ENCODE measurements at places on chromosomes 1 and 21. TPM values are rescaled to one million over a fixed set of nuclear protein-coding genes. Genes with fewer than 3 reads are reported as not detected.

GRCh38 chr1:201304126-201304525 lies 20.8 kb downstream of the PKP1 start:
- H3K4me3 ChIP-seq, result no peak overlapping the region
- H3K27ac ChIP-seq, result no peak overlapping the region
- no peaks in the 10 kb centered on the region for H3K36me3 ChIP-seq
- H3K27me3 ChIP-seq, result peaks cover 11% of the 10 kb centered on the region
- DNase-seq, result no peak

DNA sequence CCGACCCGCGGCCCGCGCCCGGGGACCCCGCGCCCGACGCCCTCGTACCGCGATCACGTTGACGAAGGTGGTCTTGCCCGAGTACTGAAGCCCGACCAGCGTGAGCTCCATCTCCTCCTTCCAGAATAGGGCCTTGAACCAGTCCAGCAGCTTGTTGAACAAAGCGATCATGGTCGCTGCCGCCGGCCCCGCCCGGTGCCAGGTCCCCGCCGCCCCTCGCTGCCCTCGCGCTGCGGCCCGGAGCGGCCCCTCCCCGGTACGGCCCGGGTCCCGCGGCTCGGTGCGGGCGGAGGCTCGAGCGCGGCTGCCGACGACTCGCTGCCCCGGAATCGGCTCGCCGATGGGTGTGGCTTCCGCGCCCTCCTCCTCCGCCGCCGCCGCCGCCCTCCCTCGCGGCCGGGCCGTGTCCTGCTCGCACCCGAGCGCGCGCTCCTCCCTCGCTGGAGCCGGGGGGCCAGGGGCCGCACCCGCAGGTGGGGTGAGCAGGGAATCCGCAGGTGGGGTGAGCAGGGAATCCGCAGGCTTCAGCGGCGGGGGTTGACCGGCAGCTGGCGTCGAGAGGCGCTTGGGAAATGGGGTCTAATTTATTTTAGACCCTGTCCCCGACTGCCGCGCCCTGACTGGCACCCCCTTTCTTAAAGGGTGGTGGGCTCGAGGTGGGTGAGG lies at the start of gene ARL8A:
Gene ARL8A (minus strand): TSS at position 336 of the 666 bp plus-strand sequence. CDS start 165 bp downstream, at position 171.
- peak within 1 kb of the TSS; percentile 89 for H3K4me3 ChIP-seq
- no peaks in the 10 kb centered on the region for H3K4me1 ChIP-seq
- H3K27me3 ChIP-seq, result no peaks in the 10 kb centered on the region
- DNase-seq, result peak; percentile 82

GRCh38 chr21:15034126-15034853 lies 30.5 kb downstream of the NRIP1 start:
- DNase-seq, result no peak
- H3K27ac ChIP-seq, result no peak overlapping the region
- H3K27me3 ChIP-seq, result no peaks in the 10 kb centered on the region
- peaks cover 20% of the 10 kb centered on the region for H3K4me1 ChIP-seq
- H3K36me3 ChIP-seq, result no peaks in the 10 kb centered on the region
- no peak overlapping the region for H3K4me3 ChIP-seq

DNA sequence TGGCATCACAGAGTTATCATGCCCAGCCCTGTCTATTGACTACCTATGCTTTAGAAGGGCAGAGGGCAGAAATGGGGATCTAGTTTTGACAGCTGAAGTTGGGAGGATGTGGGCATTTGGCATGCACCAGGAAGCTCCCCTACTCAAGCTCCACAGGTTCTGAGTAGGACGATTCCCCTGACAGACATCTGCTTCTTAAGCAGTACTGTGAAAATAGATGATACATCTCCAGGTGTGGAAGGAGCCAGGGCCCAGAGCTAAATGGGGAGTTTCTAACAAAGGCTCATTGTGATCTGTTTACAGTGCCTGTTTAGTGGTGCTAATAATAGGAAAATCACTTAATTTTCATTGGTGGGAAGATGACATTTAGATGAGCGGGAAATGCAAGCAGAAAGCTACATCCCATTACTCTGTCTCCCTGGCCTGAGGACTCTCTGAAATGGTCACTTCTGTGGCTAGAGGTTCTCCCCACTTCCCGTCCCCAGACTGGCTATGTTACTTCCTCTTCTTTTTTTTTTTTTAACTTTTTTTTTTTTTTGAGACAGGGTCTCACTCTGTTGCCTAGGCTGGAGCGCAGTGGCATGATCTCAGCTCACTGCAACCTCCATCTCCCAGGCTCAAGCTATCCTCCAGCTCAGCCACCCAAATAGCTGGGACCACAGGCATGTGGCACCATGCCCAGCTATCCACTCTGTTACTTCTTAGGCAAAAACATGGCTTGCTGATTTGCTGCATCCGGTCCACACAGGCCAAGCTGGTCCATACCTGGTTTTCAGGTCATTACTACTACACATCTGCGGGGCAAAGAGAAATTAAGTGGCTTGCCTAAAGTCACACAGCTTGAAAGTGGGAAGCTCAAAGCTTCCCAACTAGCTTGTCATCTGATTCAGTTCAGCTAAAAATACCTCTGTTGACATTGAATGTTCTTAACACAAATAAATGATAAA lies 23.2 kb upstream of the CNIH3 start:
- H3K36me3 ChIP-seq, result no peaks in the 10 kb centered on the region
- no peaks in the 10 kb centered on the region for H3K27me3 ChIP-seq
- H3K27ac ChIP-seq, result no peak overlapping the region
- H3K4me3 ChIP-seq, result no peak overlapping the region

GRCh38 chr1:230251644-230252191 lies 174.4 kb downstream of the PGBD5 start:
- no peak overlapping the region for H3K27ac ChIP-seq
- H3K27me3 ChIP-seq, result no peaks in the 10 kb centered on the region
- H3K36me3 ChIP-seq, result peaks cover 13% of the 10 kb centered on the region
- no peaks in the 10 kb centered on the region for H3K4me1 ChIP-seq
- no peak overlapping the region for H3K4me3 ChIP-seq

- H3K36me3 ChIP-seq, result no peaks in the 10 kb centered on the region
- H3K4me1 ChIP-seq, result no peaks in the 10 kb centered on the region
- H3K27ac ChIP-seq, result no peak overlapping the region
- H3K4me3 ChIP-seq, result no peak overlapping the region
- no peaks in the 10 kb centered on the region for H3K27me3 ChIP-seq
- no peak for DNase-seq
These were observed 23.2 kb upstream of the H6PD start for GRCh38 chr1:9211291-9211811.

- no peak overlapping the region for H3K27ac ChIP-seq
- peaks cover 32% of the 10 kb centered on the region for H3K4me1 ChIP-seq
- H3K4me3 ChIP-seq, result no peak overlapping the region
- DNase-seq, result no peak
These were observed 420.6 kb upstream of the DEPDC1 start for GRCh38 chr1:68917456-68917855.

- no peaks in the 10 kb centered on the region for H3K27me3 ChIP-seq
- no peak for DNase-seq
- peaks cover 14% of the 10 kb centered on the region for H3K4me1 ChIP-seq
These were observed 105.6 kb downstream of the PLPP3 start for GRCh38 chr1:56473582-56474270.

MXRA8 gene
- total RNA-seq, result 78.8 TPM

GRCh38 chr1:93964777-93965200 lies 55.6 kb upstream of the GCLM start:
- no peaks in the 10 kb centered on the region for H3K36me3 ChIP-seq
- H3K4me3 ChIP-seq, result no peak overlapping the region
- no peaks in the 10 kb centered on the region for H3K27me3 ChIP-seq
- H3K27ac ChIP-seq, result no peak overlapping the region
- no peak for DNase-seq

DNA sequence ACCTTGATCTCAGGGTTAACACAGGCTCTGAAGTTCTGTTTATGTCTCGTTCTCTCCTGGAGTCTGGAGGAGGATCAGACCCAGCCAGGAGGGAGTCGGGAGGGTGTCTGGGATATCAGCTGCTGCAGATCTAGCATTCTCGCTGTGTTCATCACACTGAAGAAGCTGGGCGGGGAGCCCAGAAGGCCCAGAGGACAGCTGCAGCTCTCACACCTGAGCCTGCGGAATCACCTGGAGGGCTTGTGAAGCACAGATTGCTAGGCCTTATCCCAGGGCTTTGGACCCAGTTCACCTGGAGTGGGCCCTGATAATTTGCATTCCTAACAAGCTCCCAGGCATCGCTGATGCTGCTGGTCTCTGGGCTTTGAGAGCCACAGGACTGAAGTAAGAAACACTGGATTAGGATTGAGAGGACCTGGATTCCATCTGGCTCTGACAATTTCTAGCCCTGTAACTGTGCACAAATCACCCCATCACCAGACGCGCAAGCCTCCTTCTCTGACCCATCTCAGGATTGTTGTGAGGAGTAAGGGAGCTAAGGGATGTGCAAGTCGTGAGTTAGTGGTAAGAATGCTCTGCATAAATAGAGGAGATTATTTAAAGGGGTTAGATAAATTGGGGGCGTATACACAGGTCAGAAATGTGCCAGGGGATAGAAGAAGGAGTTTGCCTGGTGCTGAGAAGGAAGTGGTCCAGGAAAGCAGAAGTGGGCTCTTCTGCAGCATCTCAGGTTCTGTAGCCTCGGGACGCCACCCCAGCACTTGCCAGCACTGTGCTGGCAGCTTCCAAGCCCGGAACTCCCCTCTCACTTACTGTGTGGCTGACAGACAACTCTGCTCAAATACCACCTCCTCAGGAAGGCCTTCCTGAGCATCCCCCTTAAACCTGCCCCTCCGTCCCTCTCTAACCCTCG lies 19.1 kb downstream of the ABCA4 start:
- peak overlapping the region; percentile 80 for H3K27ac ChIP-seq
- no peak overlapping the region for H3K4me3 ChIP-seq
- no peaks in the 10 kb centered on the region for H3K36me3 ChIP-seq
- DNase-seq, result no peak
- H3K27me3 ChIP-seq, result no peaks in the 10 kb centered on the region

DNA sequence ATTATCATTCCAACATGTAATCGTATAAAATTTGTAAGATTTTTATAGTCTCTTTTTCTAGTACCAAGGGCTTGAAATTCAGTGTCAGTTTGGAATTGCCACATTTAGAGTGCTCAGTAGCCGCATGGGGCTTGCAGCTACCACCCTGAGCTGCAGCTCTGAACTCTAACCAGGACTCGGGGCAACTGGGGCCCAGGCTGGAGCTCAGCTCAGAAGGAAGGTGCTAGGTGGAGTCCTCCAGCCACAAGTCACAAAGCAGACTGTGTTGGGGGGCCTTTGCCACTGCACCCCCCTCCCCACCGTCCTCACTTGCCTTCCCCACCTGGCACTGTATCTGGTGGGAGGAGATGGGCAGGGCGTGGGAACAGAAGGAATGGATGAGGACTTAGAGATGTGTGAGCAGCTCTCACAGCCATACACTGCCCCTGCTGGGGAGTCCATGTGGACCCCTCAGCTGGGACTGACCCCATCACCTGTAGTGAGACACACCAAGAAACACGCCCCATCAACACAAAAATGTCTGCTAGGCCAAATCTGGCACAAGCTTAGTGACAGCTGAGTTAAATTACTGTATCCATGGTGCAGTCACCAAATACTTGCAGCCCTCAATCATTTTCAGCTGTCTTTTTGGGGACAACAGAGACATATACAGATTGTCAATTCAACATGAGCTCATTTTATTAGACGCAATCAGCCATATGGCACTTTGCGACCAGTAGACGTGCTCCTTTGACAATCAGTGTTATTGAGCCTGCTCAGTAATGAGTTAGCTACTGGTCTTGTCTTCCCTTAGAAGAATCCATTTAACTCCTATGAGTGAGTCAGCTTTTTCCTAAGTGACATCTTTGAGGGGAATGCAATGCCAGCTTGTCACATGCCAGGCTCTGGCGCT lies 241.7 kb upstream of the RAB4A start:
- no peak overlapping the region for H3K27ac ChIP-seq
- peaks cover 13% of the 10 kb centered on the region for H3K4me1 ChIP-seq
- H3K4me3 ChIP-seq, result no peak overlapping the region
- no peaks in the 10 kb centered on the region for H3K36me3 ChIP-seq
- no peaks in the 10 kb centered on the region for H3K27me3 ChIP-seq

GRCh38 chr1:89670163-89670562 lies 37.2 kb downstream of the LRRC8C start:
- no peak for DNase-seq
- no peaks in the 10 kb centered on the region for H3K4me1 ChIP-seq
- no peaks in the 10 kb centered on the region for H3K27me3 ChIP-seq
- no peak overlapping the region for H3K27ac ChIP-seq
- H3K36me3 ChIP-seq, result no peaks in the 10 kb centered on the region

DNA sequence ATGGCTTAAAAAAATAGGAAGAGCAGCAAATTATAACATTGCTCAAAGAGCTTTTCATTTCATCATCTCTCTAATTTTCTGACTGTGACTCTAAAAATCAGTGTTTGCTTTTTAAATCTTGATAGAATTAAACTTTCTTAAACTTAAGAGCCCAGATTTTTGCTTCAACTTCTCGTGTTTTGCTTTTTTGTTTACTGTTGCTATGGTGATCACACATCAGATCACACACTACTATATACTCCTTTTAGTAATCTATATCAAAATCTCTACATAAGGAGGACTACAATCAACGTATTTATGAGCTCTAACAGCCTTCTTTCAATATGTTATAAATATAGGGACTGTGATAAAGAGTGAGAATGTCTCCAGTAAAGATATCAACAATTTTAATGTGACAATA lies 537.3 kb downstream of the KCNT2 start:
- no peak overlapping the region for H3K27ac ChIP-seq
- H3K27me3 ChIP-seq, result no peaks in the 10 kb centered on the region
- H3K4me1 ChIP-seq, result no peaks in the 10 kb centered on the region
- no peaks in the 10 kb centered on the region for H3K36me3 ChIP-seq

WNT2B gene
- 2.1 TPM for total RNA-seq

GRCh38 chr1:17587693-17588047 lies 48.2 kb downstream of the ARHGEF10L start:
- no peak for DNase-seq
- H3K27ac ChIP-seq, result peak overlapping the region; percentile 69

- H3K4me3 ChIP-seq, result no peak overlapping the region
- no peak overlapping the region for H3K27ac ChIP-seq
- no peak for DNase-seq
- H3K4me1 ChIP-seq, result no peaks in the 10 kb centered on the region
- no peaks in the 10 kb centered on the region for H3K27me3 ChIP-seq
These were observed 318.1 kb downstream of the USP25 start for GRCh38 chr21:16047904-16048303.

GRCh38 chr1:191970116-191970515 lies 188.1 kb upstream of the RGS18 start:
- no peaks in the 10 kb centered on the region for H3K36me3 ChIP-seq
- no peaks in the 10 kb centered on the region for H3K27me3 ChIP-seq
- DNase-seq, result no peak
- peaks cover 4% of the 10 kb centered on the region for H3K4me1 ChIP-seq
- H3K4me3 ChIP-seq, result no peak overlapping the region

GRCh38 chr1:191460234-191460633 lies 698.0 kb upstream of the RGS18 start:
- H3K27me3 ChIP-seq, result no peaks in the 10 kb centered on the region
- no peak overlapping the region for H3K4me3 ChIP-seq
- DNase-seq, result no peak
- no peaks in the 10 kb centered on the region for H3K36me3 ChIP-seq
- H3K27ac ChIP-seq, result no peak overlapping the region

All from sigmoid colon (tissue), 7 donors.